Hematopoietic multipotent progenitor cell treated with erythropoietin and hydrocortisone succinate and interleukin-3 and kit ligand, for 4 days (in vitro differentiated cells): ENCODE measurements at places on chromosomes 1 and 21.
A peak's percentile ranks its signal among the peaks of the same experiment; 100 is the strongest.

- peak; percentile 20 for DNase-seq
Measured at GRCh38 chr1:37734629-37735591, 30.0 kb downstream of the EPHA10 start.

DNA sequence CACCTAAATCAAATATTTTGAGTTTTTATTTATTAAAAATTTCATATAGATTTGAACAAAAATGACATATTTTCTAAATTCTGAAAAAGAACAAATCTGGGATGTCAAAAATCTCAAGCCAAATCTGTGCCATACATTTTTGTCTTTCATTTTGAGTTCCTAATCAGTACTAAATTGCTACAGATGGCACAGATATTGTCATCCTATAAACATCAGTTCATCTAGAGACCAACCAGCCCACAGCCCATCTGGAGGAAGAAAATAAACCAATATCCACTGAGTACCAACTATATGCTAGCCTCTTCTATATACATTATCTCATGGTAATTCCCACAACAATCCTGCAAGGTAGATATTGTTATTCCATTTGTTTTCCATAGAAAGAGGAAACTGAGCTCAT lies 156.8 kb upstream of the ATP1B1 start:
- DNase-seq = no peak

DNA sequence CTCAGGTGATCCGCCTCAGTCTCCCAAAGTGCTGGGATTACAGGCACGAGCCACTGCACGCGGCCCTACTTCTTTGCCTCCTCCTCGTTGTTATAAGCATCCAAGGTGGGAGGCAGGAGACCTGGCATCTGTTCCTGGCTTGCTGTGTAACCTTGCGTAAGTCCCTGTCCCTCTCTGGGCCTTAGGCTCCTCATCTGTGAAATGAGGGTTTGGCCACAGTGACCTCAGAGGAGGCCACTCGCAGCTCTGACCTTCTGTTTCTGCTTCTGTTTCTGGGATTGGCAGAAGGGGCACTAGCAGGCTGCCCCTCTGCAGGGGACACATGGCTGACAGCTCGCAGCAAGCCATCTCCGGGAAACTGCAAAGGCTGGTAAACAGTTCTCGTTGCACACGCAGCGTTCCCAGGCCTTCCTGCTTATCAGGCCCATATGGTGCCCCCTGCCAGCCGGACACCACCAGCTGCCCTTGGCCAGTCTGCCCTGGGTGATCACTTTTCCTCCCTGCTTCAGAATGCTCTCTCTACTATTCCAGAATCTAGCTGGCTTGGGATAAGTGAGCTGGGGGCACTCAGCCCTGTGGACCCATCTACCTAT lies 2.6 kb upstream of the LDLRAP1 start:
- DNase-seq = no peak

- DNase-seq = peak; percentile 80
Measured at GRCh38 chr1:187038784-187039183, 210.0 kb downstream of the PLA2G4A start.

DNA sequence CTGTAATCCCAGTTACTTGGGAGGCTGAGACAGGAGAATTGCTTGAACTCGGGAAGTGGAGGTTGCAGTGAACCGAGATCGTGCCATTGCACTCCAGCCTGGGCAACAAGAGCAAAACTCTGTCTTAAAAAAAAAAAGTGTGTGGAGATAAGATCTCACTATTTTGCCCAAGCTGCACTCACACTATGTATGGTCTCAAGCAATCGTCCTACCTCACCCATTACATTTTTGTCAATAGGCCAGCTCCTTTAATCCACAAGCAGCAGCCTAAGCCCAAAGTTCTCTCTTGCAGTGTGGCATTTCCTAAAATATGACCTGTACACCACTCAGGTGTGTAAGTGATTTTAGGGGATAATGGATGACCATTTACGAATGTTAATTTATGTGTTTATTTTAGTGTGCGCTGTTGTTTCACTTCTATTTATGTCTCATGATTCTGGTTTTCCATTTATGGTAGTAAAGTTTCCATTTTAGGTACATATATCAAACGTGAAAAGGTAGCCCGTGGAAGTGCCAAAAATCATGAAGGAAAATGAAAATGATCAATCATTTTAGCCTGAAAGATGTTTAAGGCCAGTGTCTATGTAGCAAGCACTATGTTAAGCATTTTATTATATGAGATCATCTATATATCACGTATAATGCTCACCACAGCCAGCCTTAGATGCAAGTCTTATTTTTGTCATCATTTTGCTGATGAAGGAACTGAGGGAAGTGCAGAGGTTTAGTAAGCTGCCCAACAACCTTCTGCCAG lies 5.6 kb downstream of the LCK start:
- DNase-seq = no peak

GRCh38 chr1:117146072-117146471 lies 24.5 kb upstream of the TRIM45 start:
- no peak for DNase-seq

GRCh38 chr1:31020007-31020790 lies 45.3 kb downstream of the PUM1 start:
- DNase-seq = peak; percentile 25

- no peak for DNase-seq
Measured at GRCh38 chr1:188871164-188871563, 1606.5 kb downstream of the BRINP3 start.

- peak; percentile 29 for DNase-seq
Measured at GRCh38 chr1:10796029-10796944, at the start of gene CASZ1. TSS of gene CASZ1 (minus strand) at chr1:10796646. CDS start at chr1:10693889, 102,757 bp downstream.

DNA sequence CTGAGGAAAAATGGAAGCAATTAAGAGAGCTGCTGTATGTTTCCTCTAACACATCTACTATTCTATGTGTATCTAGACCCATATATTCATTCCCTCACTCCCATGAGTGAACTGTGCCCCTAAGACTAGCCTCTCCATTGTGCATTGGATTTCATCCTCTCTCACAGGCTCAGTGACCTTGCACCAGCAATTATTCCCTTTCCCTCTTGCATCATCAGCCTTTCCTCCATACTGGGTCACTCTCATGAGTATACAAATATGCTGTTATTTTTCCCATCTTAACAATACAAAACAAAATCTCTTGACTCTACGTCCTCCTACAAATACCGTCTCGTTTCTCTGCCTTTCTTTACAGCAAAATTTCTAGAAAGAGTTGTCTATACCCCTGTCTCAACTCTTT lies 29.4 kb upstream of the METTL18 start:
- no peak for DNase-seq

DNA sequence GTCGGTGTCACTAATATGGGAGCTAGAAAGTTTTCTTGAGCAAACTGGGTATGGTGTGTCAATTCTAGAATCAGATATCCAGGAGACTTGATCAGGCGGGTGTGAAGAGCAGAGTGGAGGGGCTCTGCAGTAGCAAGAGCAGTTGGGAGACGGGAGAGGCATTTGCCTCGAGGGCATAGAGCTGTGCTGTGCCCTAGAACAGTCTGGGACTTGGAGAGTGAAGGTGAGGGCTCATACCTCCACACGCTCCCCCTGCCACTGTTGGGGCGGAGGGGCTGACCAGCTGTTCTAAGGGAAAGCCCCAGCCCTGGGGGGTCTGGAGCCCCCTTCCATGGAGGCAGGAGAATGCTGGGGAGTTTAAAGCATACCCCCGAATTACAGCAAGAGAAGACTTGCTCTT lies 33.8 kb downstream of the SIM2 start:
- no peak for DNase-seq

GRCh38 chr21:32728848-32729247 lies 1.0 kb upstream of the SYNJ1 start:
- peak; percentile 34 for DNase-seq

- peak; percentile 75 for DNase-seq
Measured at GRCh38 chr1:81305997-81306452, 494.7 kb upstream of the ADGRL2 start.

DNA sequence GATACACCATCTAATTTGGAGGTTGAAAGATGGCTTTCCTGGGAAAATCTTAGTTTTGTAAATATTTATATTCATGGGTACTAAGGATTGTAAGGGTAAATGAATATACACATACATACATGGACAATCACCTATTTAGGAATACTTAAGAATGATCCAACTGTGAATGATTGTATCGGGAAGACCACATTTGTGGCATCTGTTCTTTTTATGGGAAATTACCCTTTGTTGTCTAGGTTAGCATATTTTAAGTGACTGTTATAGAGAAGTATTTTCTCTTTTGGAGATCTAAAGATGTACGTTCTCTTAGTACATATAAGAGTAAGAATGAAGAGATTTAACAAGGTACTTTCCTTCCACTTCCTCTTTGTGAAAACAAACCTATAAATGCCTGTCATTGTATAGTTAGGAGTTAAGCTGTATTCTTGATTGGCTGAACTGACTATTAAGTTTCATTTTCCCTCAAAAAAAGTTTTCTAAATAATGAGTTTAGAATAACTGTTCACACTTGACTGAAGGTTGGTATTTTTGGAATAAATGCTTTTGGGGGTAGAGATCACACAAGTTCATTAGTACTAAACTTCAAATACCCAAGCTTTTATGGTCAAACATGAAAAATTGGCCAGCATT lies 26.7 kb downstream of the SNX7 start:
- DNase-seq = no peak

DNA sequence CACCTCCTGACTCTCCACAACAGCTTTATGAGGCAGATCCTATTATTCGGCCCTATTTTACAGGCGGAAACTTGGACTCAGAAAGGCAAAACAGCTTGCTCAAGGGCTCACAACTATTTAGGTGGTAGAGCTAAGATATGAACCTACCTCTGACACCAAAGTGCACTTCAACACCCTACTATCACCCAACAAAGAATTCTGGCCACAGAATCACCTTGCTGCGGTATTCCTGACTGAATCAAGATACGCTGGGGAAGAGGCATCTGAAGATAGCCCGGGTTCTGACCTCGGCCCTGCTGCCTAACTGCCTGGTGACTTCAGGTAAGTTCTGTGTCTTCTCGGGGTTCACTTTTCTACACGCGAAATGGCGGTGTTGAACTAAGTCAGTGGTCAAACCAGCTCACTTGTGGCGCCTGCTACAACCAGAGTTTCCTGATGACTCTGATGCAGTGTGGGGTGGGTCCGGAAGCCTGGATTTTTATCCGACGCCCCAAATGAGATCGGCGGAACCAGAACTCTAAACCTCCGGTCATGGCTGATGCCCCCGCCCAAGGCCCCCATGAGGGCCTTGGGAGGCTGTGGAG lies 608 bp downstream of the PEF1 start:
- no peak for DNase-seq

DNA sequence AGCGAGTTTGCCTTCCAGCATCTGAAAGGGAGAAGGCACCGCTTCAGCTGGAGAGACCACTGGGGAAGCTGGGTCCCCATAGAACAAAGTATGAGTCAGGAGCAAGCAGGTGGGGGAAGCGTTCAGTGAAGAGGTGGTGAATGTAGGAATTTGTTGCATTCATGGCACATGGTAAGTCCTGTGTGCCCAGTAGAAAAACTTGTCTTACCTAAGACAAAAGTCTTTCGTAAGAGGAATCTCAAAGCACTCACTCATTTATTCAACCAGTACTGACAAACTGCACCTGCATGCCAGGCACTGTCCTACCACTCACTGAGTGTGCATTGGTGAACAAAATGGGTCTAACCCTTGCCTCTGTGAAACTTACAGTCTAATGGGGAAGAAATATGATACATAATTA lies 9.2 kb upstream of the ERRFI1 start:
- no peak for DNase-seq

- no peak for DNase-seq
Measured at GRCh38 chr1:222043444-222044292, 301.8 kb upstream of the DUSP10 start.

DNA sequence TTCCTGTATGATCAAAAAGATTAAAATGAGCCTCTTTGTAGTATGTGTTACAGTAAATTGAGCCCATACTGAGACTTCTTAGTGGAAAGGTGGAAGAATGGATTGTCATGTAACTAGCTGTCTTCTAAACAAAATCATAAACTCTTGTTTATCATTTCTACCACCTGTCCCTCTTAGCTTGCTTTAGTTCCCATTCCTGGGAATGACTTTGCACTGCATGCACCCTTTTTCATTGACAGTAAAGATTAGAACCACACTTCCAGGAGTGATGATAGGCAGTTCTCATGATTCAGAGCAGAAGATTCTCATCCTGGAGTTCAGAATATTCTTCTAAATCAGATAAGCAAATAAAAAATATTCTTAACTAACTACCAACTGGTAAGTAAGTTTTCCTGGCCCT lies 28.0 kb downstream of the DENND2D start:
- DNase-seq = no peak

DNA sequence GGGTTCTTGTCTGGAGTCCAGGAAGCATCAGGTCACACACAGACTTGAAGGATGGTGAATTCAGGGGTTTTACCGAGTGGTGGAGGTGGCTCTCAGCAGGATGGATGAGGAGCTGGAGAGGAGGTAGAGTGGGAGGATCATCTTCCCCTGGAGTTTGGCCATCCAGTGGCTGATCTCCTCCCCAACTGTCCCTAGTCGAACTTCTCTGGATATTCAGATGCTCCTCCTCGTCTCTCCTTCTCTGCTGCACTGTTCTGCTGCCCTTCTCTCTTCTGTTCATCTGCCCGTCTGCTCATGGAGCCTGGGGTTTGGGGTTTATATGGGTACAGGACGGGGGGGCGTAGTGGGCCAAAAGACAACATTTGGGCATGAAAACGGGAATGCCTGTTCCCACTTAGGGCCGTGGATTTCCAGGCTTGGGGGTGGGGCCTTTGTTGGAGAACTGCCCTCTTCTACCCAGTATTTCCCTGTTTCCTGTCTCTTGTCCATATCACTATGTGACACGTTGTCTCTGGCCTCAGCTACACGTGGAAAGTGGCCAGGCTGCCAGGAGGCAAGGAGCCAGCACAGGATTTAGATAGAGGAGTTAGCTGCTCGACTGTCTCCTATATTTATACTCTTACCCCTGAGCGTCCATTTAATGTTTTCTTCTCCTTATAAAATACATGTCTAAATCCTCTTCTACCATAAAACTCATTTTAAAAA lies 76.7 kb downstream of the SIPA1L2 start:
- no peak for DNase-seq

GRCh38 chr1:84020151-84020550 lies 21.2 kb upstream of the TTLL7 start:
- no peak for DNase-seq

GRCh38 chr1:201681375-201681774 lies 142.4 kb downstream of the NAV1 start:
- no peak for DNase-seq

DNA sequence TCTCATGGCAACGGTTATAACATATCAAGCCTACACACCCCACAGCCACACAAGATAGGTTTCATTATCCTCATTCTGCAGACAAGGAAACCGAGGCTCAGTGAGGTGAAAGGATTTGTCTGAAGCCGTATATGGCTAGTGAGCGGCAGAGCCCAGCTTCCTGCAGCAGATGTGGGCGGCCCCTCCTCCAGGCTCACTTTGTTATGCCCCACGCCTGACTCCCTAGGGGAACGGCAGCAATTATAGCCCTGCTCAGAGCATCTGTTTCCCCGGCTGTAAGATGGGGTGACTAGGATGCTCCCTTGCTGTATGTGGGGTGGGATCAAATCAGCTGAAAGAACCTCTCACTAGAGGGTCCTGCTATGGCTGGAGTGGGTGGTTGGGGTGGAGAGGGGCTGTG lies 22.1 kb downstream of the GRHL3 start:
- peak; percentile 18 for DNase-seq

- DNase-seq = no peak
Measured at GRCh38 chr1:107252271-107252670, 111.4 kb downstream of the NTNG1 start.

- DNase-seq = no peak
Measured at GRCh38 chr1:68456202-68456601, 6.4 kb upstream of the RPE65 start.
